ENCODE measurements at places on chromosomes 2 and 18.

GRCh38 chr2:62180975-62181374 lies 14.9 kb upstream of the B3GNT2 start:
- DNase-seq, result no peak

DNA sequence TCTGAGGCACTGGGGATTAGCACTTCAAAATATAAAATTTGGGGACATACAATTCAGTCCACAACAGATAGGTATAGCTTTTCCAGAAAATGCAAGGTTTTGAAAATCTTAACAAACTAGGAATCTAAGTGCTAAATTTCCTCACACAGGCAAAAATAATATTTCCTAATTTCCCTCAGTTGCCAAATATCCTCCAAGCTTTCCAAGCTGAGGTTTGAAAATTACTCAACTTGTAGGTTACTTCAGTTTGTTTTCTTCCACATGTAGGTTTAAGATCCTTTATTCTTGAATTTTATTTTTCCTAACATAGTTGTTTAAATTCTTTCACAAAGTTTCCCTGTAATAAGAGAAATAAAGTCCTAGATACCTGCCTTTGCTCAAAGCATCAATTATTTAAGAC lies 192.9 kb upstream of the NRXN1 start:
- no peak for DNase-seq

DNA sequence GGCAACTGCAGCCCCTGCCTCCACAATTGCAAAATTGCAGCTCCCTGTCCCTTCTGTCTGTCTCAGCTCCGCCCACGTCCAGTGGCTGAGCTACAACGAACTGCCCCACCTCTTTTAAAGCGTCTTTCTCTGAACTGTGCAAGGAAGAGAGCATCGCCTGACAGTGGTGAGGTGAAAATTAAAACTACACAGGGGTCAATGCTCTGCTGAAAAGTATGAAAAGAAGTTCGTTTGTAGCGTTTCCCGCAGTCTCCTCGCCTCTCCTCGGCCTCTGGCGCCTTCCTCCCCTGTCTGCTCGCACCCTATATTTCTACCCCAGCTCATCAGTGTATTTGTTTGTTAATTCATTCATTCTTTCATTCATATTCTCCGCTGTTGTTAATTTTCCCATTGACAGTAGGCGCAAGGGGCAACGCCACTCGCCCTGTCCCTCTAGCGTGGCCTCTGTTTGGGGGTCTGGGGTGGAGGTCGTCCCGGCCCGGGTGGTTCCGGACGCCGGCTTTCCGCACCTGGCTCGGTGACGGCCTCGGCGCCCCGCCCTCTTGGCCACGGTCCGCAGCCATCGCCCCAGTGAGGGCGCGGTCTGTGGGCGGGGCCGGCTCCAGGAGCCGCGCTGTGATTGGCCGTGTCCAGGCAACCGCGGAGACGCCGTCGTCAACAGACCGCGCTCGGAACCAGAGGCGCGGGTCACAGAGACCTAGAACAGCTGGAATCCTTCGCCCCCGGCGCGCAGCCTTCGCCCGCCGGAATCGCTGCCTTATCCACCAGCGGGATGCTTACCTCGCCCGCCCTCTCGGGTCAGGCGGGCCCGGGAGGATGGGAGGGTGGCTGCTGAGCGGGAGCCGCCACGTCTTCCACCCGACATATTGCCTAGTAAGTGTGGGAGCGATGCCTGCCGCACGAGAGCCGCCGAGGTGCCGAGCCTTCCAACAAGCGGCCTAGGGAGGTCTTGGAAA lies at the start of gene VWA3B:
Gene VWA3B (plus strand): TSS at position 677 of the 956 bp plus-strand sequence. CDS start 5,926 bp downstream, outside the sequence.
- DNase-seq, result no peak

DNA sequence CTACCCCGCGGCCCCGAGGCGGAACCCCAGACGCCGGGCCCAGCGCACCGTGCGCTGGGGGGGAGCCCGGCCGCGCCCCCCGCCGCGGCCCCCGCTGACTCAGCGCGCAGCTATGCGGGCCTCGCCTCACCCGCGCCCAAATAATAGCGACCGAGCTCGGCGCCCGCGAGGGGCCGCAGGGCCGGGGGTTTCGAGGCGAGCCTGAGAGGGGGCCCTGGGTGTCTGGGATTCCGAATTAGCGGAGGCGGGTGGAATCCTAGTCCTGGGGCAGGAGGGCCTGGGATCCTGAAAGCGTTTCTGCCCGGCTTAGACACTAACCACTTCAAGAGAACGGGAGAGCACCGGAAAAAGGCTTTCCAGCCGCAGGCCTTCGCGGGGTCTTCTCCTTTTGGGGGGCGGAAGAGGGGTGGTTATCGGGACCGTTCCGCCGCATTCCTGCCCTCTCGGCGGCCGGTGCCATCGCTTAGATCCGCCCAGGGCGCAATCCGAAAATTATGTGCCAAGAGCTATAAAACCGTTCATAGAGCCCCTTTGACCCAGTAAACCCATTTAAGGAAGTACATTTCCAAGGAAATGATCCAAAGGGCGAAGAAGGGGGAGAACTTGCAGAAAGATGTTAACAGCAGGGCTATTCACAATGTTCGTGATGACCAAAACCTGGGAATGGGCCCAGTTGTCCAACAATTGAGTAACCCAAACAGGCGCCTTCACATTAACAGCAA lies 681 bp upstream of the ROCK2 start:
- no peak for DNase-seq

DNA sequence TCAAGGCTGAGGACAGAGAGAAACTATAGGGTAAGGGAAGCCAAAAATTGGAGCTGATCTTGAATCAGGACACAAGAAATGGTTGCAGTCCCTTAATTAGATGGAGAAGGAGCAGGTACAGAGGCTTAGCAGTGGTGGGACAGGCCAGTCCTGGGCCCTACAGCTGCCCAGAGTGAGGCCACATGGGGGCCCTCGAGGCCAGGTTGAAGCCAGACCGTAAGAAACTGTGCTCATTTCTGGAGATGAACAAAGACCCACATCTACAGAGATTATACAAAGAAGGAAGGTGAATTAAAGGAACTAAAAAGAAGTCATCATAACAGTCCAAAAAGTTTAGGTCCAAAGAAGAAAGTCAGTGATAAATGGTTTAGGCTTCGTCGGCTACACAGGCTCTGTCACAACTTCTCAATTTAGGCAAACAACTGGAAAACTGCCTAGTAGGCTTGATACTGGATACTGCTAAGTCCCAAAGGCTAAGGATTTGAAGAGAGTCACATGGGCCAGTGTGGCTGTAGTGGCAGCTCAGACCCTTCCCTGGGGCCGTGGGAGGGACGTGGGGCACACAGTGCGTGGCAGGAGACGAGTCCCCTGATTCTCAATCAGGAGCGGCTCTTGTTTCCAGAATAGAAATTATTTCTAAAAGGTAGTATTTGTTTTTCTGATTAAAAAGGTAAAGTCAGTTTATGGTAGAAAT lies 50.4 kb upstream of the CNGA3 start:
- no peak for DNase-seq

Data from NCI-H1436 treated with DMSO at 0.1 percent for 48 hours (cell line).